Chondrocyte (in vitro differentiated cells): ENCODE measurements at places on chromosomes 13 and 19. TPM values are rescaled to one million over a fixed set of nuclear protein-coding genes. Genes with fewer than 3 reads are reported as not detected.

DNA sequence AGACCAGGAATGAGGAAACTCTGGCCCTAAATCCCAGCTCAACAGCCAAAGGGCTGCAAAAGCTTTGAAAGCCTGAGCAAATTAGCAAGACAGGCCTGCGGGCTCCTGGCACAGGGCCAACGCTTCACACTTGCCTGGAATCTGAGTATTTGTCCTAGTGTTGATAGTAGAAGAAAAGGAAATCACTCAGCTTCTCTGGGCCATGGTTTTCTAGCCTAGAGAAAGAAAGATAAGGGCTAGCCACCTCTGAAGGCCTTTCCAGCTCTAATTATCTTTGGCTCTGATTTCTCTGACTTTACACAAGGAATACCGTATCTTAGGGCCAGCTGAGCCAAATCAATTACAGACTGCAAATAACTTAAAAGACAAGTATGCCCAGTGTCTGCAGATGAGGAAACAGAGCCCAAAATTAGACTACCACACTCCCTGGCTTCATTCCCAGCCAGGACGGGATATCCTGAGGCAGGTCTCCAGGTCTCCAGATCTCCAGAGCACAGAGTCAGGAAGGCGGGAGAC, 69.6 kb downstream of the STK24 start:
- H3K27me3 ChIP-seq: no peaks in the 10 kb centered on the region
- H3K4me1 ChIP-seq: peaks cover 88% of the 10 kb centered on the region
- no peaks in the 10 kb centered on the region for H3K36me3 ChIP-seq
- no peak overlapping the region for H3K4me3 ChIP-seq

DNA sequence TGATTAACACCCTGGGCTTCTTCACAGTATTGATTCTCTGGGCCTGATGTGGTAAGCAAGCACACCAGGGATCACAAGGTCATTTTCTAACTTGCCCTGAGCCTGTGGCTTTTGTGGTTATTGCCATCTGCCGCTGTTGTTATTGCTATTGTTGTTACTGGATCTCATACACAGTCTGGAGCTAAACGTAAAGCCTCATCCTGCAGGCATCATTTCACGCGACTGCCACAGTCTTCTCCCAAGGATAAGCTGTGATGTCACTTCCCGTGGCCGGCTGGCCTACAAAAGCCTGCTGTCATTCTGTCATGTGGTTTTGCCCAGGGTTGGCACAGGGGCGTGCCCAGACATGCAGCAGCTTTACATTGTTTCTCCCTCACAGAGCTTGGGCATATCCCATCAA, 154.0 kb upstream of the GPR12 start:
- peak; percentile 38 for DNase-seq
- H3K27ac ChIP-seq: no peak overlapping the region
- H3K27me3 ChIP-seq: peaks cover 23% of the 10 kb centered on the region
- no peaks in the 10 kb centered on the region for H3K36me3 ChIP-seq
- H3K4me3 ChIP-seq: no peak overlapping the region

- H3K4me1 ChIP-seq: peaks cover 11% of the 10 kb centered on the region
- H3K27me3 ChIP-seq: no peaks in the 10 kb centered on the region
- DNase-seq: no peak
- no peak overlapping the region for H3K4me3 ChIP-seq
- no peak overlapping the region for H3K27ac ChIP-seq
These were observed 25.7 kb downstream of the CHAMP1 start for GRCh38 chr13:114339857-114340534.

GRCh38 chr19:35327642-35328041, 1.3 kb upstream of the CD22 start:
- H3K4me1 ChIP-seq: no peaks in the 10 kb centered on the region
- H3K4me3 ChIP-seq: no peak overlapping the region
- no peak overlapping the region for H3K27ac ChIP-seq
- no peaks in the 10 kb centered on the region for H3K36me3 ChIP-seq
- DNase-seq: no peak

DNA sequence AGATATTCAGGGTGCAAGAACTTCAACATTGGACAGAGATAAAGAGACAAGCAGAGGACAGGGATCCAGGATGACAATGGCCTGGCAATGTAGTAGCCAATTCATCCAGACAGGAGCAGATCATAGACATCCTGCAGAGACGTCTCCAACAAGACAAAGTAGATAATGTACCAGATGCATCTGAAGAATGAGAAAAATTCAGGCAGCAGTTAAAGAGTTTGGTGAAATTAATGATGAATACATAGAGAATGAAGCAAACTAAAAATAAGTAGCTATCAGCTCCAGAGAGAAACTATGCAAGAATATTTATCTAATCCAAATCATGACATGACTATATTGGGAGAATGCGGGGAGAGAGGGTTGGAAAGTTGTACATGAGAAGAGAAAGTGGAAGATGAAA, 278.4 kb upstream of the DACH1 start:
- peaks cover 38% of the 10 kb centered on the region for H3K4me1 ChIP-seq
- H3K27ac ChIP-seq: peak overlapping the region; percentile 42
- no peaks in the 10 kb centered on the region for H3K36me3 ChIP-seq
- H3K4me3 ChIP-seq: no peak overlapping the region
- no peaks in the 10 kb centered on the region for H3K27me3 ChIP-seq

- DNase-seq: no peak
- no peaks in the 10 kb centered on the region for H3K4me1 ChIP-seq
- H3K36me3 ChIP-seq: no peaks in the 10 kb centered on the region
- no peak overlapping the region for H3K27ac ChIP-seq
- peaks cover 2% of the 10 kb centered on the region for H3K27me3 ChIP-seq
- no peak overlapping the region for H3K4me3 ChIP-seq
These were observed 328.6 kb downstream of the SUCLA2 start for GRCh38 chr13:47672245-47673008.

- H3K4me1 ChIP-seq: no peaks in the 10 kb centered on the region
- H3K36me3 ChIP-seq: no peaks in the 10 kb centered on the region
- DNase-seq: no peak
- no peak overlapping the region for H3K4me3 ChIP-seq
- H3K27ac ChIP-seq: no peak overlapping the region
These were observed 165.2 kb downstream of the TDRD3 start for GRCh38 chr13:60562096-60562780.

- no peaks in the 10 kb centered on the region for H3K27me3 ChIP-seq
- DNase-seq: no peak
- no peak overlapping the region for H3K27ac ChIP-seq
- no peaks in the 10 kb centered on the region for H3K36me3 ChIP-seq
These were observed 374.4 kb downstream of the DLEU7 start for GRCh38 chr13:50468849-50469669.

GRCh38 chr13:20157151-20157796, 3.6 kb downstream of the GJA3 start:
- H3K4me3 ChIP-seq: no peak overlapping the region
- H3K27ac ChIP-seq: no peak overlapping the region
- H3K36me3 ChIP-seq: peaks cover 3% of the 10 kb centered on the region

- H3K36me3 ChIP-seq: peaks cover 9% of the 10 kb centered on the region
- H3K4me1 ChIP-seq: peaks cover 2% of the 10 kb centered on the region
- H3K27ac ChIP-seq: no peak overlapping the region
- no peak overlapping the region for H3K4me3 ChIP-seq
These were observed 11.6 kb downstream of the CTU1 start for GRCh38 chr19:51096473-51097165.

DNA sequence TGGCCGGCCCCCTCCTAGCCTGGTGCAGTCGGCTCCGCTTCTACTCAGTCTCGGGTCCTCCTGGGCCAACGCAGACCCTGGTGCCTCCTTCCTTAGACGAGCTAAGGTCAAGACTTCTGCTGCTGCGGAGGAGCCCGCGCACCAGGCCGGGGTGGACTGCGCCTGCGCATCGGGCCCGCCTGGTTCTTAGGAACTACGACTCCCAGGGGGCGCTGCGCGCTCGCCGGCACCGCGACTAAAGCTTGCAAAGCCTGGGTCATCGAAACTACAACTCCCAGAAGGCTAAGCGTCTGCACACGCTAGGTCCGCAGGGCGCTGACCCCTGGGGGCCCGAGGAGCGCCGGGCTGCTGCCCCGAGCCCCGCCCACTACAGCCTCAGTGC, at the start of gene ZNF835:
Gene ZNF835, minus strand, starts transcription at position 145 of the 382 bp plus-strand sequence. CDS start 6,559 bp downstream, outside the sequence.
- H3K4me3 ChIP-seq: no peak within 1 kb of the TSS
- H3K27me3 ChIP-seq: no peaks in the 10 kb centered on the region
- no peaks in the 10 kb centered on the region for H3K36me3 ChIP-seq
- H3K4me1 ChIP-seq: no peaks in the 10 kb centered on the region
- DNase-seq: no peak

DNA sequence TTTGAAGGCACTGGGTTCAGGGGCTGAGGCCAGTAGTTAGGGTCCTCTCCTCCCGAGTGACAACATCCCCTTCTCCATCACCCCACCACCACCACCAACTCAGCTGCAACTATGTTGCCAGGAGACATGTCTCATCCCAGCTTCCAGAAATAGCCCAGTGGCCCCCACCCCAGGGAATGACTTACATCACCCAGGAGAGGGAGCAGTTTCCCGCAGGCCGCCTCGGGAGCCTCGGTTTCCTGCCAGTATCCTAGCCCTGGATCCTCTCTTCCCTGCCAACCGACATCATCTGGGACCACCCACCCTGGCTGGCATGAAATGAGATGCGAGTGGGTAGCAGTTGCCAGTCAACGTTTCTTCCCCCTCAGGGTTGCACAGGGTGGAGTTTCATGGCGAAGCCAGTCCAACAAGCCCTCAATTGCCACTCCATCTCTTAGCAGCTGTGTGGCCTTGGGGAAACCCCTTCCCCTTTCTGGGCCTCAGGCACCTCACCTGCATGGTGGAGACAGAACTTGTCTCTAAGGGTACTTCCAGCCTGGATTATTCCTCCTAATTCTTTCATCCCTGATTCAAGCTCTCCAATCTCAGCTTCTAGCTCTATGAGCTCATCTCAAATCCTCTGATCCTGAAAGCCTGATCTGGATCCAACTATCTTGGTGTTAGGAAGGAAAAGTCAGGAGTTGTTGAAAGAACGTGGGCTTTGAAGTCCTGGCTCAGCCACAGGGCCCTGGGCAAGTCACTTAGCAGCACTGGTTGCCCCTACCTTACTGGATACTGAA, 3.9 kb upstream of the GSK3A start:
- peaks cover 2% of the 10 kb centered on the region for H3K36me3 ChIP-seq
- peak overlapping the region; percentile 96 for H3K27ac ChIP-seq
- H3K4me1 ChIP-seq: peaks cover 59% of the 10 kb centered on the region
- no peaks in the 10 kb centered on the region for H3K27me3 ChIP-seq
- no peak for DNase-seq

GRCh38 chr13:99996381-99996973, 14.9 kb downstream of the ZIC2 start:
- H3K27me3 ChIP-seq: peaks cover 15% of the 10 kb centered on the region
- no peak for DNase-seq
- no peak overlapping the region for H3K27ac ChIP-seq

- no peaks in the 10 kb centered on the region for H3K36me3 ChIP-seq
- H3K27ac ChIP-seq: no peak overlapping the region
- no peak overlapping the region for H3K4me3 ChIP-seq
- DNase-seq: no peak
- peaks cover 3% of the 10 kb centered on the region for H3K4me1 ChIP-seq
These were observed 3.0 kb downstream of the ONECUT3 start for GRCh38 chr19:1756264-1756663.

DNA sequence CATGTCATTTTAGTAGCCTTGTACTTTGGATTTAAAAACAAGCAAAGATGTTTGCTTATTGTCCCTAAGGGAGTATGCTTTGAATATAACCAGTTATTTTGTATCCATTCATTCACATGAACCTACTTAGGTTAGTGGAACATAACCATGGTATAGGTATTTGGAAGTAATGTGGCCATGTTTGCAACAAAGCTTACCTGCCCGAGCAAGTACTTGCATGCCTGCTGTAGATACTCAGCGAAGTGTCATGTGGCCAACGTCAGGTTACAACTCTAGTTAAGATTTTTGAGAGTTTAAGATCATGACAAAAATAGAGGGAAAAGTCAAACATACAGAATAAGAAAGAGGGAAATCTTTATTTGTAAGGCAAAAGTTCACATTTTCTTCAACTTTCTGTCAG, 57.2 kb downstream of the COG6 start:
- no peak overlapping the region for H3K4me3 ChIP-seq
- H3K27me3 ChIP-seq: no peaks in the 10 kb centered on the region
- no peak for DNase-seq
- H3K27ac ChIP-seq: no peak overlapping the region

GRCh38 chr19:12314553-12314952, 18.9 kb downstream of the ZNF563 start:
- H3K4me3 ChIP-seq: no peak overlapping the region
- H3K36me3 ChIP-seq: peaks cover 22% of the 10 kb centered on the region
- H3K27ac ChIP-seq: no peak overlapping the region
- no peaks in the 10 kb centered on the region for H3K27me3 ChIP-seq
- no peak for DNase-seq

The LRRC25 gene
- not detected in 3 replicates for total RNA-seq

The CBY2 gene
- not detected in 3 replicates for total RNA-seq

The FCER2 gene
- not detected in 3 replicates for total RNA-seq

The HSH2D gene
- total RNA-seq: not detected in 3 replicates

The ATXN8OS gene
- not detected in 3 replicates for total RNA-seq

The CYSLTR2 gene
- not detected in 3 replicates for total RNA-seq

The PRX gene
- 3.6 to 4.9 TPM (median 4.5 TPM) in 3 replicates for total RNA-seq
